ENCODE measurements at places on chromosomes 11 and 22.

DNA sequence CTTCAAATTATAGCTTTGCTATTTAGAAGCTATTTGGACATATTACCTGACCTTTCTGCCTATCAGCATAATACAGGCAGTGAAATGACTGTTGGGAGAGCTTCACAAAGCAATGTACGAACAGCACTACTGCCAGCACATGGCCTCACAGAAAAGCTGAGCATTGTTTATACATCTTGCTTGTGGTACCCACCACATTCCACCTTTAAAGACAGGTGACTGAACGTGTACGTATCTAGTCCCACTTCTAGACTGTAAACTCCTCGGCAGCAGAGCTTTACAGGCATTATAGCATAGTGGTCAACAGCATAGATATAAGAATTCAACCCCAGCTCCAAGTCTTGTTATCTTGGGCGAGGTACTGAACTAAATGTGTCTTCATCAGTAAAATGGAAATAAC, 1.6 kb downstream of the JOSD1 start:
- no peak for DNase-seq

- DNase-seq, result no peak
Observed at GRCh38 chr22:47169801-47170140, 407.3 kb downstream of the TBC1D22A start.

- no peak for DNase-seq
Observed at GRCh38 chr11:78651923-78652842, 77.5 kb upstream of the NARS2 start.

DNA sequence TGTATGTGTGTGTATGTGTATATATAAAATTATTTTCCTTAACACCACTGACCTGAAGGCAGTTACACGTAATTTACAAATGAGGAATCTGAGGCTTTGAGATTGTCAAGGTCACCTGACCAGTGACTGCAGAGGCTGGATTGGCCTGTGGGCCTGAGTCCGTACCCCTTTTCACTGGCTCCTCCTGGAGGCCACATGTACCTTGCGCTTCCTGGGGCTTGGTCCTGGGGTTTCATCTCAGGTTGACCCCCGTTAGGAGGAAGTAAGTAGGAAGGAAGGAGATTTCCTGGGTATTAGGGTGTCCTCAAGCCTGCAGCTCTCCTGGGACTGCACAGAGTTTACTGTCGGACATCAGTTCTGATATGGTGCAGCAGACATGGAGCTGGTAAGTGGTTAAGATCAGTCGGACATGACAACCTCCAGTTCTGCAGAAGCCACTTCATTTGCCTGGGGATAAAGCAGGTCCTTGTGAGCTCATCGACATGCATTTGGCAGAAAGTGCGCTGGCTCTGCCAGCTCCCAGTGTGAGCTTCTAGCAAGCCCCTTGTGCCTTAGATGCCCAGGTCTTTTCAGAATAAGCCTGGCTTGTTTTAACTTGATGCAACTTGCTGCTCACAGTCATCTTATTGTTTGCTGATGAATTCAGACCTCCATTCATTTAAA, 36.6 kb downstream of the ST3GAL4 start:
- DNase-seq, result no peak
